Mesothelial cell of epicardium (in vitro differentiated cells): ENCODE measurements at places on chromosomes 3 and 15.
A peak's percentile ranks its signal among the peaks of the same experiment; 100 is the strongest.

DNA sequence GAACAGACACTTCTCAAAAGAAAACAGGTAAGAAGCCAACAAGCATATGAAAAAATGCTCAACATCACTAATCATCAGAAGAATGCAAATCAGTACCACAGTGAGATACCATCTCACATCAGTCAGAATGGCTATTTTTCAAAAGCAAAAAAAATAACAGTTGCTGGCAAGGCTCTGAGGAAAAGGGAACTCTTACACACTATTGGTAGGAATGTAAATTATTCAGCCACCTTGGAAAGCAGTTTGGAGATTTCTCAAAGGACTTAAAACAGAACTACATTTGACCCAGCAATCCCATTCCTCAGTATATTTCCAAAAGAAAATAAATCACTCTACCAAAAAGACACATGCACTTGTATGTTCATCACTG lies 95.6 kb downstream of the APBA2 start:
- no peak for DNase-seq

GRCh38 chr15:43505738-43506137 lies 11.7 kb upstream of the MAP1A start:
- DNase-seq, result no peak

GRCh38 chr3:13878281-13879101 lies 1.4 kb downstream of the WNT7A start:
- no peak for DNase-seq

- no peak for DNase-seq
These were observed 456.6 kb downstream of the MAGI1 start for GRCh38 chr3:65582012-65582717.

DNA sequence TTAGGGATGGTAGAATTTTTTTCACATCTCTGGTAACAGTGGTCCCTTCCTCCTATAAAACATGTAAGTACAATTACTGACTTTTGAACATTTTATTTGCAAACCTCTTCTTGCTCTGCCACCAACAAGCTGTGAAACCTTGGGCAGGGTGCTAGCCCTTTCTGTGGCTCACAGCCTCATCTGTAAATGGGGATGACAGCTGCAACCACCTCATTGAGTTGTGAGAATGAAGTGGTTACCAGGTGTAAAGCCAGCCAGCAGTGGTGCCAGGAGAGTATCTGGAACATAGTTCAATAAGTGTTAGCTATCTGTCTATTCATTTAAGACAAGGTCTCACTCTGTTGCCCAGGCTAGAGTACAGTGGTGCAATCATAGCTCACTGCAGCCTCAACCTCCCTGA lies 278.1 kb downstream of the ERC2 start:
- DNase-seq, result no peak

GRCh38 chr15:23385886-23386430 lies 31.4 kb downstream of the GOLGA8S start:
- DNase-seq, result no peak

DNA sequence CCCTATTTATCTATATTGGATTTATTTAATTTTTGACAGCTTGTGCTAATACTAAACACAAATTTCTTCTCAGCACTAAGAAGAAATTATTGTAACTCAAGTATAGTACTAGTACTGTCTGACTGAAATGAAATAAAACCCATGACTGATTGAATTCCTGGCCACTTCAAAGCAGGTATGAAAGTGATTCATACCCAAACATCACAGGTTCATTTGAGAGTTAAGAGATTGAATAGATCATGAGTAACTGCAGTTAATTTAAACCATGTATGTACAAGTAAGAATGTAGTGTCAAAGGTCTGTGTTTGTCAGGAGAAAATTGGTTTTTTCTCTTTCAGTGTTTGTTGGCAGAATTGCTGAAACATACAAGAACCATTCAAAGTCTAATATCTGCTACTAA lies 332.0 kb upstream of the GRM7 start:
- no peak for DNase-seq

DNA sequence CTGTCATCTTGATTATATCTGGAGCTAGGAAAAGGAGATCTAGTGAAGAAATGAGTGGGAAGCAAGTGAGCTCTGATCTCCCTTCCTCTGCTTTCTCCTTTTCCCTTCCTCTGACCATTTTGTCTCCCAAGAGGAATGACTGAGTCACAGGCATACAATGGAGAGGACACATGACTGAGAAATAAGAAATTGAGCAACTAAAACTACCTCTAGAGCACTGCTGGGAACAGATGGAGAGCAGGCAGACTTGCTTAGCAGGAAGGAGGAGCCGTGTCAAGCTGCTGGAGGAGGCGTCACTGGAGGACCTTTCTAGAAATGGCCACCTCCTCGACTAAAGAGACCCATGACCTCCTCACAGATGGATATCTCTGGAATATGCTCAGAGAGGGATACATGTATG lies 66.9 kb upstream of the MYO5C start:
- DNase-seq, result no peak

GRCh38 chr3:53693451-53693850 lies 152.8 kb downstream of the CHDH start:
- no peak for DNase-seq

- DNase-seq, result no peak
These were observed 1081.5 kb downstream of the PLOD2 start for GRCh38 chr3:145079436-145079835.

DNA sequence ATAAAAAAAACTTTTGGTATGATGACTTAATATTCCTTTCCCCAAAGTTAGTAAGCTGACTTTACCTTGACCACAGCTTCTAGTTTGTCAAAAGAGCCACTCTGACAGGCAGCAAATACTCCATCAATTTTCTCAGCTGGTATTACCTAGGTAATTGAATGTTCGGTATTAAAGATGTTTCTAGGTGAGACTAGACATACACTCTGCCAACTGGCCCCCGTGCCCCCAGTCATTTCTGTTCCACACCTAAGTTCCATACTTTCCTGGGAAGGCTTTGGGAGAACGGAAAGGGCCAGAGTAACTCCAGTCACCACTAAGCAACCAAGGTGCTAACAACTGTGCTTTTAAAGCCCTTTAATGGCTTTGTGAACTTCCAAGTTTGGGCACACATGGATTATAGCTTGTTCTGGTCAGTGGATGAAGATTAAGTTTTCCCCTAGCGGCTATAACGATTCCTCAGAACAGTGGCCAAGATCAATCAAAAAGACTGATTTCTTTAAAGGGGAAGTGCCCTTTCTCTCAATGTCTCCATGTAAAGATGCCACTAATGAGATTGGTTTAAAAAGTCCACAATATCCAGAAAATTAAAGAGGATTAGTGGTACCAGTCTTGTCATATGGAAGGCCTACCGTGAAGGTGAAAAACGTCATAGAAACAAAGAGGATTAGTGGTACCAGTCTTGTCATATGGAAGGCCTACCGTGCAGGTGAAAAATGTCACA lies 7.0 kb downstream of the EIF4A2 start:
- no peak for DNase-seq

DNA sequence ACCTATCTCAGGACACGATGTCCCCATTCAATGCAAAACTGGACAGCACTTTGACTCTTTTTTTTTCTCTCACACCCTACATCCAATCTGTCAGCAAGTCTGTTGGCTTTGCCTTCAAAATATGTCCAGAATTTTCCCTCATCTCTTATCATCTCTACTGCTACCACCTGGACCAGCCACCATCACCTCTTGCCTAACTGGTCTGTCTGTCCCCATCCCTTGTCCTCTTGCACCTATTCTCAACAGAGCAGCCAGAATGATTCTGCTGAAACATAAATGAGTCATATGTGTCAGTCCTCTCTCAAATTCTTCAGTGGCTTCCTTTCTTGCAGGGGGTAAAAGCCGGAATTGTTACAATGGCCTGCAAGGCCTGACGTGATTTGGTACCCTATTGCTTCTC lies 105.8 kb downstream of the CYP19A1 start:
- no peak for DNase-seq

GRCh38 chr15:50228866-50229265 lies 36.7 kb downstream of the HDC start:
- no peak for DNase-seq

DNA sequence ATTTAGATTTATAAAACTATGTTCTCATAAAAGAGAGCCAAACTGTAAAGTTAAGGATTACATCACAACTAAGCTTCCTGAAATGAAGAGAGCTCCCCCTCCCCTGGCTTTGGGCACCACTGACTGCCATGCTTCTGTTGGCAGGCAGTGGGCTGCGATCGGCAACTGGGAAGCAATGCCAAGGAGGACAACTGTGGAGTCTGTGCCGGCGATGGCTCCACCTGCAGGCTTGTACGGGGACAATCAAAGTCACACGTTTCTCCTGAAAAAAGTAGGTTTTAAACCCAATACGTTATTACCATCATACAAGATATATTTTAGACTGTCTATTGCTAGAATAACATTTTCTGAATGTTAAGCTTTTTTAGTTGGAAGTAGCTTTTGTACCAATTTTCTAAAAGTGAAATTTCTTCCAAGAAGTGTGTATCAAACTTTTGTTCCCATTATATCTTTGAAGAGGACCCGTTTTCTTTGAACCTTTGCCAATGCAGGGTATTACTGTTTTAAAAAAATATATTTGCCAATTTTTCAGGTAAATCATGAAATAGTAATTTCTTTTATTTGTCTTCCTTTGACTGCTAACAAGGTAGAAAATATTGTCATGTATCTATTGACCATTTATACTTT lies 184.1 kb downstream of the ADAMTSL3 start:
- DNase-seq, result no peak

DNA sequence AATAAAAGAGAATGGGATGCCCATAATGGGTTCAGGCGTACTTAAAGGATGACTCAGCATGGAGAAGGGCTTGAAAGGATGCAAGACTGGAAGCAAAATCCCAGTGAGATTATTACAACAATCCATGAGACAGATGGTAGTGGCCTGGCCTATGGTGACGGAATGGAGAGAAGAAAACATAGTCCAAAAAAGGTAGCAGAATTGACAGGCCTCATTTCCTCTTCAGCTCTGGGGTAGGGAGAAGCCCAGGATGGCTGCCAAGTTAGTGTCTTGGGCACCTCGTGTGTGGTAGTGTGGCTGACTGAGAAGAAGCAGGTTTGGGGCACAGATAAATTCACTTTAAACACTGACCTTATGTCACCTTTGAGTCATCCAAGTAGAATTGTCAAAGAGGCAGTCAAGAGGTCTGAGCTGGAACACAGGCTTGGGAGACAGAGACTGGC lies 18.1 kb downstream of the MB21D2 start:
- no peak for DNase-seq

- DNase-seq, result peak; percentile 69
These were observed at the start of gene CD276 for GRCh38 chr15:73683777-73684580. Gene CD276, plus strand, starts transcription at chr15:73684383. Its CDS starts 15,257 bp downstream, at chr15:73699640.

- no peak for DNase-seq
These were observed 159.6 kb downstream of the NUP210 start for GRCh38 chr3:13260259-13261103.

GRCh38 chr15:85976986-85977385 lies 102.7 kb upstream of the AGBL1 start:
- no peak for DNase-seq

DNA sequence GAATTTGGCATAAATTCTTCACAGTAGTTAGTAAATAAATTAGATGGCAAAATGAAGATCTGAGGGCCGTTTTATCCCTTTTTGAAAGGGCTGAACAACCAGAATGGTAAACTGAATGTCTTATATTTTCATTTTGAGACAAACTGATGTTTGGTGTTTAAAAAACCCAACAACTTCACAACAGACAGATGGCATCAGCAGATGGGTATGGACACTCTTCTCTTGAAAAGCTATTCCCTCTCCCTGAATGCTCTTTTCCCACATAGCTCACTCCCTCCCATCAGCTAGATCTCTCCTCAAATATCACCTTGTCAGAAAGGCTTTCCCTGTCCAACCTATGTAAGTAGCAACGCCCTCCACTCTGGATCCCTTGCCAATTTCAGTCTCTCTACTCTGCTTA lies 33.3 kb downstream of the EMC4 start:
- DNase-seq, result no peak

GRCh38 chr3:62622553-62623174 lies 249.3 kb upstream of the FEZF2 start:
- DNase-seq, result no peak

- DNase-seq, result no peak
These were observed 8.5 kb downstream of the CDCP1 start for GRCh38 chr3:45137656-45138181.

DNA sequence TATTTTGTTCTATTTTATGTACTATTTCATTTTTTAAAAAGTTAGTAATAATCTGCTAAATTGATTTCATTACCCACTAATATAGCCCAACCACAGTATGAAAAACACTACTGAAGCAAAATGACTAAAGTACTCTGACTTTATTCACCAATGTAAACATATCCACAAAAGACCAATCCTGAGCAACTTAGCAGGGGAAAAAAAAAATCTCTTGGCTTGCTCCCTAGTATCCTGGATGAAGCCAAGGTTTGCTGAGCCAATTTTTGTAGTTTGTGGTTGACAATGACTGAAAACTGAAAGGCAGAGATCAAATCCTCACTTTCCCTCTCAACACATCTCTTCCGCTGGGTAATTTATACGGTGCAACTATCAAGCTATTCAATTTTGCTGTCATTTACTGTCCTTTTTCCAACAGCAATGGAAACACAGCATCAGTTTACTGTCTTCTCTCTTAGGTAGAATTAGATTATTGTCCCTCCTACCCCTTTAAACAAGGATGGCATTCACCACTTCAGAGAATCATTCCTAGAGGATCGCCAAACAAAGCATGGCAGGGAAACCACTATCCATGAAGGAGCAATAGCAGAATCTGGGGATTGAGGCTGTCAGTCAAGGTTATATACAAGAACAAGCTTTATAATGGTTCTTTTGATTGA lies 149.7 kb downstream of the THRB start:
- no peak for DNase-seq

- no peak for DNase-seq
These were observed 38.8 kb downstream of the BSN start for GRCh38 chr3:49593041-49593440.
